Small intestine (tissue), 16 donors: ENCODE measurements at places on chromosomes 11 and 22. TPM values are rescaled to one million over a fixed set of nuclear protein-coding genes. Genes with fewer than 3 reads are reported as not detected.

GRCh38 chr11:112121981-112122615, 35.4 kb downstream of the SDHD start:
- no peak for DNase-seq

GRCh38 chr11:134524896-134525845, 113.1 kb upstream of the B3GAT1 start:
- no peak for DNase-seq

- DNase-seq = no peak
Observed at GRCh38 chr11:57416436-57416835, 10.5 kb downstream of the SLC43A3 start.

DNA sequence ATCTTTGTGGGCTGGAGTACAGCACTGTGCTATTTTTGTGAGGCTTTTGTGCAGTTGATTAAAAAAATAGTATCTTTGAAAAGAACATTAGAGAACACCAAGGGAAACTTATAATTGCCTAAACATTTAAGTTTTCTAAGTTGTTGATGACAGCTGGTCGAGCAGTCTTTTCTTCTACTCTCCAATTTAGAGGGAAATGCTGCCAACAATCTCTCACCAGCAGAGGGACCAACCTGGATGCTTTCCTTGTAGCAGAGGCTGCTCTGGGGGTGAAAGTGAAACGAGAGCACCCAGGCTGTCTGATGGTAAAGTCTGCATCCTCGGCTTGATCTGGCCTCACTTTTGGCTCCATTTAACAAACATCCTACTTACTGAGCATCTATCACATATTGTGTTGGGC, 1286.5 kb upstream of the TENM4 start:
- DNase-seq = peak; percentile 51

DNA sequence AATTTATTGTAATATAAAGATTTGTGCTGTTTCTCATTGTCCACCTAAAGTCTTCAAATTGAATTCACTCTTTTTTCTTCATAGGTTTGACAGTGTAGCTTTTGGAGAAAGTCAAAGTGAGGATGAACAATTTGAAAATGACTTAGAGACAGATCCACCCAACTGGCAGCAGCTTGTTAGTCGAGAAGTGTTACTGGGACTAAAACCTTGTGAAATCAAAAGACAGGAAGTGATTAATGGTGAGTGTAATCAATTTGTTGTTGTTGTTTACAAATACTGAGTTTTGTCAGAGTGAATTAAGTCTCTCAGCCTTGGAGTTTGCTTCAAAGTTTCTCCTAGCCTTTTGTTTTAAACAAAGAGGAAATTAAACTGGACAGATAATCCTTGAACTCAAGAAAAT, 53.6 kb upstream of the GRIK4 start:
- DNase-seq = no peak

DNA sequence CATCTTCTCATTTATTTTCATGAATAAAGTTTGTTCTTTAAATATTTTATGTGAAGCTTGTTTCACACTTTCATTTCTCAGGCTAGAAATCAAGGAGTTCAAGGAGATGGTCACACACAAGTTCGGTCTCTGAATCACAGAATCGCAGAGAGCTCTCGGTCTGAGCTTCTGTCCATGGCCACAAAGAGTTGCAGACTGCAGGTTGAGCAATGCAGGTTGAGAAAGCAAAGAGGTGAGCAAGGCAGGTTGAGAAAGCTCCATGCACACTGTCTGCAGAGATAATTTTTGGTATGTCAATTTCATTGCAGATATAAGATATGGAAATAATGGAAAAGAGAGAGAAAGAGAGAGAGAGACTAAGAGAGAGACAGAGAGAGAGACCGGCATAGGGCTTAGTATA, 32.9 kb upstream of the VWA5A start:
- no peak for DNase-seq

DNA sequence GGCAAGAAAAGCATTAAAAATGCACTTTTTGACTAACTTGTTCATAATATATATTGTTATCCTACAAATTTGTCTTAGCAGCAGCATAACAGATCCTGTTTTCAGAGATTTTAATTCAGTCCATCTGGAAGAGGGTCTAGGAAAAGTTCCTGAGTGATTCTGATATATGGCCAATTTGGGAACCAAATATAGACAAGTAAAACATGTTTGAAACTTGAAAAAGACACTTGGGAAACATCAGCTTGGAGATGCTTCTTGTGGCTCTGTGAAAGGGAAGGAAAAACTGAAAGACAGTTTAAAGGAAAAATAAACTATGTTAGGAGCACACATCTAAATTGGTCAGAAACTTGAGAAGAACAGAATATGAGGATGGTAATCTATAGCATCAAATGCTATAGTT, 697.5 kb downstream of the CNTN5 start:
- no peak for DNase-seq

DNA sequence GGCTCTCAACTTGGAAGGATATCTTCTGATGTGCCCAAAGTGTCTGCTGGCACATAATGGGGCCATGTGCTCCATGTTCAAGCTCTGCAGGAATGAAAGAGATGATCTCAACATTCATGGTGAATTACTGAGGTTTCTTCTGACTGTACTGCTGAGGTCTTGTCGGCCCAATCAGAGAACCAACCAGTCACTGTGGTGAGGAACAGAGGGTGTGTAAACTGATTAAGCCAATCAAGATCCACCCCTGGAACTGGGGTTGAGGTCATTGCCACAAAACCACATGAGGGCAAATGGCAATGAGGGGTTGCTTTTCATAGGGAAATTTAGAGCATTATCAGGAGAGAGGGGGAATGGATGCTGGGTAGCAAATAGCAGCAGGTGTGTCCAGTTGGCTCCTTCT, 152.3 kb upstream of the RAG2 start:
- no peak for DNase-seq

Gene STIM1
- polyA plus RNA-seq = 27.9 TPM

GRCh38 chr22:21726650-21727049, 8.9 kb downstream of the YPEL1 start:
- peak; percentile 20 for DNase-seq

DNA sequence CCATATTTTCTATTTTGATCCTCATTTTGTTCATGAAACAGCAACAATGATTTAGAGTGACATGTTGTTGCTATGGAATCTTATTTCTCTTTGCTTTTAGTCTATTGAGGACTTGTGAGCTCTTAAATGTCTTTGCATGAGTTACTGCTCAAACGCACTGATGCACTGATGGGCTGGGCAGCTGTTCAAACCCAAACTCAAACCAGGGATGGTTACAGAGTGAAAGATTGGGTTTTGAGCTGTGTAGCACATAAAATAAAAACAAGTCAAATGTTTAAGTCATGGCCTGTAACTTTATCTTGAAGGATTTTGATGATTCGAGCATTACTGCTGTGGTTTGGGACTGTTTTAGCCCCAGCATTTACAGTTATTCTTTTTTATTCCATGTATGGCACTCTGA, 20.1 kb upstream of the NCAM1 start:
- no peak for DNase-seq

Gene CD3D
- polyA plus RNA-seq = 7.1 TPM

GRCh38 chr22:38162881-38163843, 18.5 kb downstream of the PLA2G6 start:
- DNase-seq = no peak

GRCh38 chr11:83410605-83411565, 124.7 kb upstream of the CCDC90B start:
- peak; percentile 10 for DNase-seq

DNA sequence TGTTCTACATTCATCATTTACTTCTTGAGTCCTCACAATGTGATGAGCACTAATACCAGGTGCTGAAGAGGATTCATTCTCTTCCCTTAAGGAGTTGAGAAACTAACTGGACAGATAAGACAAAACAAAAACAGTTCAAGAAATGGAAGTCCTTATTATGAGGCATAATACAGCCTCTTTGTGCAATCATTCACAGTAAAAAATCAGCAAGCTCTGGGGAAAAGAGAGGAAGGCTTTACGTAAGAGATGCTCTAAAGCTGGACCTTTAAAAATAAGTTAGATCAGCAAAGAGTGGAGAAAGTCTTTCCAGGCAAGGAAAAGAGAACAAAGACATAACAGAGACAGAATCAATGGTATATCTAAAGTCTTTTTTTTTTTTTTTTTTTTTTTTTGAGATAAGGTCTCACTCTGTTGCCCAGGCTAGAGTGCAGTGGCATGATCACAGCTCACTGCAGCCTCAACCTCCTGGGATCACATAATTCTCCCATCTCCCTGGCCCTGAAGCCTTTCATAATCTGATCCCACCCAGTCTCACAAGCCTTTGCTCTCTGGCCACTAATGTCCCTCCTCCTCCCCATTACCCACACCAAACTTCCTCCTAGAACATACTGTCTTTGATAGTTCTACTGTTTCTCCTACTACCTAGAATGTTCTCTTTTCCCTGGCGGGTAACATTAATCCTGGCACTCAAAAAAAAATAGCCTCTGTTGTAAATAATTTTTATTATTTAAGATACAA, 40.9 kb downstream of the MRTFA start:
- DNase-seq = no peak

- no peak for DNase-seq
Observed at GRCh38 chr22:23240639-23241389, 60.5 kb downstream of the BCR start.

Gene CATSPERZ
- not detected for polyA plus RNA-seq

- no peak for DNase-seq
Observed at GRCh38 chr11:19617696-19618523, 94.7 kb upstream of the NAV2 start.

Gene SYCE3
- polyA plus RNA-seq = 0.33 TPM

GRCh38 chr11:59437770-59438169, 1.5 kb downstream of the OR5A1 start:
- DNase-seq = no peak

GRCh38 chr22:23125512-23126103, 16.2 kb downstream of the RSPH14 start:
- DNase-seq = no peak

DNA sequence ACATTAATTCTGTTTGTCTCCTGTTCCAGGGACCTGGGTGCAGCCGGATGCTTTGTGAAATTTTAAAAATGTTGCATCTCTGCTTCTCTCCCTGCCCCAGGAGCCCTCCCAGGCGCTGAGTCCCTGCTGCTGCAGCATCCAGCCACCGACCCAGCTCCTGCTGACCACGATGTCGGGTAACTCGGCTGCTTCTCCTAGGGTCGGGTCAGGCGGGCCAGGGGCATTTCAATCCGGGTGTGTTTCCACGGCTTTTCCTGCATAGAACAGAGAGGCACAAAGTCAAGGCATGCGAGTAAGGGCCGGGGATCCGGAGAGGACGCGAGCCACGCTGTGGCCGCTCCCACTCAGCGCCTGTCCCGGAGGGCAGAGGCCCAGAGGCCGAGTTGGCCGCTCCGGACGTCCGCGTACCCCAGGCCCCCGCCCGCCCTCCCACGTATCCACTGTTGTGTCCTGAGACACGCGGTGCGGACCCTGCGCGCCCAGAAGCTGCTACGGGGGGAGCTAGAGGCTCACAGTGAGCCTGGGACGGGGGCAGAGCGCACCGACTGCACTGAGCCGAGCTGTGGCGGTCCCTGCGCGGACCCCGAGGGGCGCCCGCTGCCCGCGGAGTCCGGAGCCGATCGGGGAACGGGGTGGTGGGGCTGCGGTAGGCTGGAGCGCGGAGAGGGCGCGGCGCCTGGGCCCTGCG, at the start of gene POU2AF3:
Gene POU2AF3, plus strand, starts transcription at position 134 of the 688 bp plus-strand sequence. Its CDS starts 36 bp downstream, at position 170.
- no peak for DNase-seq

DNA sequence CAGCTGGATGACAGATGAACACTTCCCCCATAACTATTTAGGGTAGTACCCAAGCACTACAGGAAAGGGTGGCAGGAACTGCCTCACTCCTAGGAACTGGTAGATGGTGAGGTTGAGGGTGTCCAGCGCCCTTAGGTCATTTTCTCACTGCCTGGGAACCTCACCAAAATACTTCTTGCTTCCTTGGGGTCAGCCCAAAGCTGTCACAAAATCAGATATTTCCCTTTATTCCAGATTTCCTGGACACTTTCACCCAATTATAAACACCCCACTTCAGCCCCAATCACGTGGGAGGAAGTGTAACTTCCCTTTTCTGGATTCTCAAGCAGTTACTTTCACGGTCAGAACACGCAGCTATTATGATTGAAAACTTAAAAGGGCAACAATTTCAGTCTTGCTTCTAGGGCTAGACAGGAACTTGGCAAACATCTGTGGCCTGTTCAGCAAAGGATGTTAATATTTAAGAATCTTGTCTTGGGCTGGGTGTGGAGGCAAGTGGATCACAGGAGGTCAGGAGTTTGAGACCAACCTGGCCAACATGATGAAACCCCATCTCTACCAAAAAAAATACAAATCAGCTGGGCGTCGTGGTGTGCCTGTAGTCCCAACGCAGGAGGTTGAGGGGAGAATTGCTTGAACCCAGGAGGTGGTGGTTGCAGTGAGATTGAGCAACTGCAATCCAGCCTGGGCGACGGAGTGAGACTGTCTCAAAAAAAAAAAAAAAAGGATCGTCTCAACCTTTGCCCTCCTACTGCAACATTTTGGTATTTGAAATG, 4.0 kb downstream of the FTH1 start:
- peak; percentile 42 for DNase-seq

Gene OR8G5
- not detected for polyA plus RNA-seq

DNA sequence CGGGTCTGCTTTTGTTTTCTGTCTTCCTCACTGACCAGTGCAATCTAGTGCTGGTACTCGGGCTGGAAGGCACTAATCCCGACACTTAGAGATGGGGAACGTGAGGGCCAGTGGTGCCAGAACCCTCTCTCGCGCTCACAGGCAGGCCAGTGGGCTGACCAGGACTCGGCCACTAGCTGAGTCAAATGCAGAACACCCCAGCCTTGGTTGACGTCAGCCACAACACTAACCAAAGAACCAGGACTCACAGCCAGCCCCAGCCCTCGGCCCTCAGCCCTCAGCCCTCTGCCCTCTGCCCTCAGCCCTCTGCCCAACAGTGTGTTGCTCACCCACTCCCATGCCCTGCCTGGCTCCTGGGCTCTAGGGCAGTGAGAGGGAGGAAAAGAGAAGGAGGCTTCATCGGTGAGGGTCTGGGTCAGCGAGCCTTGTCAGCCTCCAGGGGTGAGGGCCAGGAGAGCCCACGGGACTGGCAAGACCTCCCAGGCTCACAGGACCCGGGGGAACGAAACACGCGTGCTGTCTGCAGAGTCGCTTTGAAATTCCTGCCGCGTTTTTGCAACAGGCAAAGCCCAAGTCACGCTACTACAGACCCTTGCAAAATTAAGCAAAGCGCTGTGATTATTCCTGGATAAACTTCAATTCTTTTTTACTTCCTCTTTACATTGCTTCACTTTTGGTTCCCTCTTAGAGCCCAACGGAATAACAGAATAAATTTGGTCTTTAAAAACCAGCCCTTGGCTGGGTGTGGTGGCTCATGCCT, 27.5 kb downstream of the KIAA0930 start:
- no peak for DNase-seq

Gene KRTAP5-1
- not detected for polyA plus RNA-seq

- DNase-seq = peak; percentile 83
Observed at GRCh38 chr11:134497586-134497985, 85.5 kb upstream of the B3GAT1 start.

Gene SPDYC
- not detected for polyA plus RNA-seq

DNA sequence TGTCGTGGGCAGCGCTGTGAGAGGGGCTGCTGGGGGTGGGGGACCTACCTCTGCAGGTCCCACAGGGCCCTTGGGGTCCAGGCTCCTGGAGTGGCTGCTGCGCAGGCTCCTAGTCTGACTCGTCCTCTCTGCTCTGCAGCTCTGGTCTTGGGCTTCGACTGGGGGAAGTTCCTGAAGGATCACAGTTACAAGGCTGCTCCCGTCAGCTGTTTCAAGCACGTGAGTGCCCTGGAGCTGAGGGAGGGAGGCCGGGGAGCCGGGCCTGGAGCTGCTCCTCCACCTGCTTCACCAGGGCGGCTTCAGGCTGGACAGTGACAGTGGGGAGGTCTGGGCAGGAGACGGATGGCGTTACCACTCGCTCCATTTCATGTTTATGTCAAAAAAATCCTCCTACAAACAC, 11.9 kb downstream of the L3MBTL2 start:
- no peak for DNase-seq

Gene UCP3
- polyA plus RNA-seq = 0.89 TPM
